ENCODE measurements at places on chromosomes 1 and 21.

- DNase-seq, result no peak
Observed at GRCh38 chr1:247494767-247495166, 36.9 kb upstream of the OR2B11 start.

- no peak for DNase-seq
Observed at GRCh38 chr1:89553157-89553556, 28.5 kb downstream of the LRRC8B start.

DNA sequence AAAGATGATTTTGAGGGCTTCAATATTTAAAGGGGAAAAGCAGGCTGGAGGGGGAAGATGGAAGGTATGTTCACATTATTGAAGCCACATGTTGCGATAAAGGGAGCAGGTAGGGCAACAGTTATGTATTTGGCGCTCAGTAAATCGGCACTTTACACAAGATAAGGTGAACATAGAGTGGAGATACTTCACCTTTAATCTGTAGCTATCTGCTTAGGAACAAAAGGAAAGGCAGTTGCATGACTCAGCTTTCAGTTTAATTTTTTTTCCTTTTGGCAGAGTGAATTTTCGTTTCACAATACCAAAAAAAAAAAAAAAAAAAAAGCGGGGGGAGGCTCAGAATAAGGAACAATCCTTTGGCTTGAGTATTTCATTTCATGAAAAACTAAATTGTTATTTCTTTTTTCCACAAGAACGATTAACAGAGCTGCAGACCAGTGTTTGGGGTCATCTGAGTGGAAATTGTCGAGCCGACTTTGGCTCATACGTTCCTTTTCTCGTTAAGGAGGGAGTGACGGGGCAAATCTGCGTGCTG is 1.1 kb upstream of the COQ8A start:
- DNase-seq, result no peak

GRCh38 chr1:31663622-31664452 is 19.2 kb upstream of the PEF1 start:
- no peak for DNase-seq

- peak; percentile 87 for DNase-seq
Observed at GRCh38 chr1:193408782-193409293, 222.4 kb upstream of the B3GALT2 start.

DNA sequence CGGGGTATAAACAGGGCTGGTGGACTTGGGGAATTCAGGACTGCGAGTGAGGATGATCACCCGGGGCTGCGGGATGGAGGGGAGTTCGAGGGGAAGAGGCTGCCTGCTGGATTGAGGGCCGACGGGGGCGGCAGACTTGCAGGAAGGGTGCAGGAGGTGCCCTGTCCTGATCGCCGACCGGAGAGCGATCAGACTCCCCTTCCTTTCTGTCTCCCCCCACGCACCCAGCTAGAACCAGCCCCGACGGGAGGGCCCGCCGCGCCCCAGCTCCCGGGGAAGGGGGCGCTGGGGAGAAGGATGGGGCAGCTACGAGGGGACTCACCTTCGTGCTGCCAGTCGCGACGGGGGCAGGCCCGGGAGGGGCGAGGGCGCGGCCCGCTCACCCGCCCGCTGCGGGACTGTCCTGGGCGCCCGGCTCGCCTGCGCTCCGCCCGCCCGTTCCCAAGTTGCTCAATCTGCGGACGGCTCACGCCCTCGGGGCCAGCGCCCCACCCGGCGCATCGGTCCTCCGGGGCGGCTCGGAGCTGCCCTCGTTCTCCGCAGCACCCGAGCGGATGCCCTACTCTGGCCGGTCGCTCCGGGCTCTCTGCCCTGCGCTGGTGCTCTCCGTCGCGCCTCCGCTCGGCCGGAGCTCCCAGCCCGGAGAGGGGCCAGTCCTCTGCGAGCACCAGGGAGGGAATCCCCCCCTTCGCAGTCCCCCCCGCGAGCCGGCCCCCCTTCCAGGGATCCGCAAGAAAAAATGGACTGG is at the start of gene RSPO1:
TSS of gene RSPO1 (minus strand) at position 649 of the 748 bp plus-strand sequence. CDS start 5,231 bp downstream, outside the sequence.
- no peak for DNase-seq

DNA sequence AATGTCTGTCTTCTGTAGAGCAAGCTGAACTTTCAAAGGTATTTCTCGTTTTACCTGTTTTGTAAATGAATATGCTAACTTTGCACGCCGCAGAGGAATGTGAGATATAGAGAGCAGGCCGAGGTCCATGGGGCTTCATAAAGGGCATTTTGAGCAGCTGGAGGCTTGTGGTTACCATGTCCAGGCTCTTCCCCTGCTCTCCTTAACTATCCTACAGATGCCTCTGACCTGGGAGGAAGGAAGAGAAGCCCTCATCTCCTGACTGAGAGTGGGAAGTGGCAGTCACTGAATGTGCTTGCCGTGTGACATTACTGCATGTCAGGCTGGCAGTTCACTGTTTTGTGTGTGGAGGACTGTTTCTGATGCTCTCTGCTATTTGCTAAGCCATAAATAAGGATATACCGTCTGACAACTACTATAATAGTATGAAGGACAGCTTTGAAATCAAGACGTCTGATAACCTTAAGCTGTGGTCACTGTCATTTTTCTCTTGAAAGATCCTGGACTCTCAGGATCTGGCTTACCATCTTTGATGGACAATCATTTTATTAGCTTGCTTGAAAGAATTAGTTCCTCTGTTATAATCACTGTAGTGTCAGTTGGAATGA is 92.2 kb downstream of the DYRK1A start:
- DNase-seq, result no peak

GRCh38 chr1:181557313-181557712 is 74.0 kb downstream of the CACNA1E start:
- DNase-seq, result no peak

- DNase-seq, result no peak
Observed at GRCh38 chr1:8408151-8408839, 90.4 kb downstream of the SLC45A1 start.

GRCh38 chr1:87061742-87062156 is 147.3 kb downstream of the HS2ST1 start:
- DNase-seq, result no peak

GRCh38 chr1:15994590-15995351 is 9.3 kb upstream of the SRARP start:
- DNase-seq, result no peak

DNA sequence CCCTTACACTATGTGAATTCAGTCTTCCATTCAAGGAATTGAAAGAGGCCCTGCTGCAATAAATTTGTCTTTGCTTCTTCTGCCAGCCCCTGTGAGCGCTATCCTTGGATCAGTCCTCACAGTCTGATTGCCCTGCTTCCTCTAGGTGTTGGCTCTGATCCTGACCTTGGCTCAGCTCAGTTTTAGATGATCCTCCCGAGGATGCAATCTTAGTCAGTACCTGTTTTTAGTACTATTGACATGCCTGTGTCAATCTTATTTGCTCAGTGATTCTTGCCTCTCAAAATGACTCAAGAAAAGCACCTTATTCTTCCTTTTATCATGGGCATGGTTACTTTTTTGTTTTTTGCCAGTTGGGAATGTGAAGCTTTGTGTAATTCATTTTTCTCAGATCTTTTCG is 101.4 kb upstream of the KCNK1 start:
- no peak for DNase-seq

GRCh38 chr1:151156515-151156819 is at the start of gene TNFAIP8L2:
Gene TNFAIP8L2 (plus strand): TSS chr1:151156649. CDS start chr1:151158698, 2,049 bp downstream.
- DNase-seq, result no peak

- DNase-seq, result no peak
Observed at GRCh38 chr1:218266356-218266755, 18.7 kb upstream of the RRP15 start.

DNA sequence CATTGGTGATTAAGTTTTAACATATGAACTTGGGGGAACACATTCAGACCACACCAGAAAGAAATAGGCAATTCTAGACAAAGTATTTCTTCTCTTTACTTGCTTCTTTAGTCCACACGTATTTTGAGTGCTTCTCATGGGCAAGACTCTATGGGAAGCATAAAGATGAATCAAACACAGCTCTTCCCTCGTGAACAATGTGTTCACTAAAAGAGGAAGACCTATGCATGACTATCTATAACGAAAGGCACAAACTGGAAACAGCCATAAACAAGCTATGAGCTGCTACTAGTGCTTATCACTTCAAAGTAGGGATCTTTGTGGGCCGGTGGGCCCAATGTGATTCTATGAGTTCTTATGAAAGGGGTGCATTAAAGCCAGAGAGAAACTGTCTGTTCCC is 53.0 kb upstream of the PRDX6 start:
- no peak for DNase-seq

- no peak for DNase-seq
Observed at GRCh38 chr1:172640111-172640510, 18.8 kb upstream of the FASLG start.

DNA sequence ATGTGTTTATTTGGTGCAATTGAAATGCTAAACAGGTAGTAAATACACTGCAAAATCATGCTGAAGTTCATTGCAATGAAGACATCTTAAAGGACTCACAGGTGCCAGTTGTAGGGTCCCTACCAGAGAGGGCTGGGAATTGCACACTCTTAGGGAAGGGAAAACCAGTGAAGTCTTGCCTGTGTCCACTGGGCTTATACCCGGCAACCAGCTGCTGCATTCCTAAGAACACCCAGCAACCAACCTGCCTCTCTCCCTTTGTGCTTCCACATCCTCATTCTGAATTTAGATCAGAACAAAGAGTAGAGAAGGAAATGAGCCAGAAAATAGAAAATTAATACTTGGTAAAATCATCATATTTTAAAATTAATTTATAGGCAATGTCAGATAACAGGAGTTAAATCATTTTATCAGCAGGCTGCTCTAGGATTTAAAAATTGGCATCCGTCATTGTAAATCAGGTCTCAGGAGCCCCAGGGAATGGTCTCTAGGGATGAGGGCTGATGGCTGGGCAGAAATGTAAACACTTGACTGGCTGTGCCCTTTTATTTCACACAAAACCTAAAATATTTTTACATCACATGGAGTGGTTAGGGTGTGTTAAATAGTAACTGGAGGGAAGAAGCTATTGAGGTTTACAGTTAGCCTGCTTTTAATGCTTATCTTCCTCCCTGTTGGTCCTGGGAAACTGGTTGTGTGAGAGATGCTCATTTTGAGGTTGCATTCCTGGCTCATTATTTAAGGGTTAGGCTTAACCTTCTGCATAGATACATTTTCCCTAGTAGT is 31.3 kb downstream of the PTGFRN start:
- DNase-seq, result no peak

- DNase-seq, result no peak
Observed at GRCh38 chr1:155981266-155982088, 3.1 kb upstream of the ARHGEF2 start.

All from non-pigmented ciliary epithelial cell (primary cell).